H4 (cell line): ENCODE measurements at places on chromosomes 1 and 21. TPM values are rescaled to one million over a fixed set of nuclear protein-coding genes. Genes with fewer than 3 reads are reported as not detected.

The CBR3 gene
- total RNA-seq = 33.0 and 33.6 TPM in 2 replicates

The OR10X1 gene
- total RNA-seq = not detected in 2 replicates

The EDN2 gene
- total RNA-seq = 0.50 TPM in 1 of 2 replicates, not detected in the other

The IKBKE gene
- total RNA-seq = 5.9 and 12.1 TPM in 2 replicates

The G0S2 gene
- total RNA-seq = 0.31 TPM in 1 of 2 replicates, not detected in the other

The MEF2D gene
- total RNA-seq = 3.9 and 7.9 TPM in 2 replicates

The COL9A2 gene
- total RNA-seq = 0.85 and 1.6 TPM in 2 replicates

The CYP4A11 gene
- not detected in 2 replicates for total RNA-seq

The C1orf167 gene
- not detected in 2 replicates for total RNA-seq

The CD53 gene
- total RNA-seq = 0.08 and 0.35 TPM in 2 replicates

The KRTAP19-1 gene
- not detected in 2 replicates for total RNA-seq

The WDR26 gene
- 15.9 and 18.4 TPM in 2 replicates for total RNA-seq

The MLLT11 gene
- total RNA-seq = 49.2 and 65.3 TPM in 2 replicates

The RGS1 gene
- 2.4 and 4.5 TPM in 2 replicates for total RNA-seq

The CPTP gene
- 12.0 and 18.5 TPM in 2 replicates for total RNA-seq

The FCAMR gene
- not detected in 2 replicates for total RNA-seq

The MPL gene
- not detected in 2 replicates for total RNA-seq

The SFN gene
- total RNA-seq = 0.53 and 1.0 TPM in 2 replicates

The FAM3B gene
- not detected in 2 replicates for total RNA-seq

The TMOD4 gene
- 0.35 TPM in 1 of 2 replicates, not detected in the other for total RNA-seq
